Tibial nerve (tissue), 4 donors: ENCODE measurements at places on chromosomes 11 and 22.

DNA sequence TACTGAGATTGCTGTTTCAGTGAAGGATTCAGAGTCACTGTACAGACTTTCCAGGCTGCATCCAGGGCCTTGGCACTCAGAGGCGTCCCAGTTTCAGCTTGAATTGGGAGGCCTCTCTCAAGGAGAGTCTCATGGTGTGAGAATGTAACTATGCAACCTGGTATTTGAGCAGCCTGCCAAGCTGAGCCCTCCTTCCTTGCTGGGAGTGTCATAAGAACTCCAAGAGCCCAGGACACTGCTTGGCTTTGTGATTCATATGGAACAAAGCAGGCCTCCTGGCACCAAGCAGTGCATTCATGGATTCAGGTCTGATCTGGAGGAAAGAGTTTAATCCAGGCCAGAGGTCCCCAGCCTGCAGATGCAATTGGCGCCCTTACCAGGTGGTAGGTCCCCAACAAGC is 171.7 kb downstream of the DBX1 start:
- no peak for DNase-seq

DNA sequence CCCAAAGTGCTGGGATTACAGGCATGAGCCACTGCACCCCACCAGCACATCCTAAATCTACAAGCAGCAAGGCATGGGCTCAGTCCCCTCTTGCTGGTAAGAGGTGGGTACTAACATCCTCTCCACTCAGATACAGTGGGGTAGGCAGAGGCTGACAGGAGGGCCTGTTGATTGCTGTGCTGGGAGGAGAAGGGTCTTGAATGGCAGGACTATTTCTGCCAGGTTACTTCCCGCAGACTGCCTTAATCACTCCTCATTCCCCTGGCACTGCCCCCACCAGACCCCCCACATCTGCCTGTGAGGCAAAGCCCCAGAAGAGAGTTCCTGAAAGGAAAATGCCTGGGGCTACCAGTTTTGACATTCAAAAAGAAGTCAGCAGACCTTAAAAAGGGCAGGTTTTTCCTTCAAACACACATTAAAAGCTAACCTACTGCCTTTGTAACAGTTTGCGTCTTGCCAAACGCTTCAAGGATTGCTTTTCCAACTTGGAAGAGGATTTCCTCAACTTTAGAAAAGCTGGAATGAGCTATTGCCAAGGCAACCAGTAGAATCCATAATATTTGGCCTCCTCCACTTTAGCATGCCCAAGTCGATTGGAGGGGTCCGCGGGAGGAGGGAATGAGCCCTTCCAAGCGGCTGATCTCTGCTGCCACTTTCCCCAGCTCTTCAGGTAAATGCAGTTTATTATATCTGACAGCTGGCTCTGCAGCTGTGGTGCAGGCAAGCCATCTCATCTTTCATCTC is 62.0 kb downstream of the FDX1 start:
- DNase-seq: no peak

DNA sequence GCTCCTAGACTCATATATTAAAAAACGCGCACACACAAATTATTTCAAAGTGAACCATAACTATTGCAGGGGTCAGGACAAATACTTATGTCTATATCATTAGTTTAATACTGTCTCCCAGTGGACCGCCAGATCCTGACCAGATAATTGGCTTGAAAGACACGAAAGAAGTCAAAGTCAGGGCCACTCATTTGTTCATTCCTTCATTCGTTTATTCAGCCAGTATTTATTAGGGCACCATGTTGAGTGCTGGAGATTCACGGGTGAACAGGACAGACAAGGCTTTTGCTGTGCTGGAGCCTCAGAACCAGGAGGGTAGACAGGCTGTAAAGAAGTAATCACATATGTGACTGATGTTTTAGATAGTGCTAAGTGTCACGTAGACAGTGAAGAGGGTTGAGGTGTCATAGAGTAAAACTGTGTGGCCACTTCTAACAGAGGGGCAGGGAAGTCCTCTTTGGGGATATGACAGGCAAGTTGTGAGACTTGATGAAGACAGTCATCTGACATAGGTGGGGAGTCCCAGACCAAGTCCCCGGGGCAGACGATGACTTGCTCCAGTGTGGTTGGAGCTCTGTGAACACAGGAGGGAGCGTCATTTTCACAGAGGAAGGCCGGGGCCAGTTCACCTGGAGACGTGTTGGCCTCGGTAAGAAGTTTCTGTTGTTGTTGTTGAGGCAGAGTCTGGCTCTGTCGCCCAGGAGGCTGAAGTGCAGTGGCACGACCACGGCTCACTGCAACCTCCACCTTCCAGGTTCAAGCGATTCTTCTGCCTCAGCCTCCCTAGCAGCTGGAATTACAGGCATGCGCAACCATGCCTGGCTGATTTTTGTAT is 25.9 kb downstream of the RBX1 start:
- no peak for DNase-seq

DNA sequence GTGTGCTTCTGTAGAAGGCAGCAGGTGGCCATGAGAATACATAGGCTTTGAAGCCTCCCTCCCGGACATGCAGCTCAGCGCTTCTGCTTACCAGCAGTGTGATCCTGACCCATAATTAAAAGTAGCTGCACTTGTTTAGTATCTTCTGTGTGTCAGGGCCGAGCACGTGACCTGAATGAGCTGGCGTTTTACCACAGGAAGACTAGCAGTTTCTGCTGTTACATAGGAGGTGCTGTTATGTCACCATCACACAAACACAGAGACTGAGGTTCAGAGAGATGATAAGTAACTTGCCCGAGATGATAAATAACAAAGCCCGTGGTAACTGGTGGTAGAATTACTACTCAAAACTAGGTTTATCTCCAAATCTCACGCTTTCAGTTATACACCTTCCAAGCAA is 329.5 kb downstream of the OPCML start:
- DNase-seq: no peak

GRCh38 chr11:100545970-100546369 is 141.1 kb upstream of the ARHGAP42 start:
- DNase-seq: no peak

- no peak for DNase-seq
Observed at GRCh38 chr11:68651208-68651984, 32.9 kb upstream of the GAL start.

- DNase-seq: peak; percentile 69
Observed at GRCh38 chr11:118634431-118635236, 27.2 kb downstream of the PHLDB1 start.

- no peak for DNase-seq
Observed at GRCh38 chr11:110126936-110127335, 33.7 kb downstream of the ZC3H12C start.

DNA sequence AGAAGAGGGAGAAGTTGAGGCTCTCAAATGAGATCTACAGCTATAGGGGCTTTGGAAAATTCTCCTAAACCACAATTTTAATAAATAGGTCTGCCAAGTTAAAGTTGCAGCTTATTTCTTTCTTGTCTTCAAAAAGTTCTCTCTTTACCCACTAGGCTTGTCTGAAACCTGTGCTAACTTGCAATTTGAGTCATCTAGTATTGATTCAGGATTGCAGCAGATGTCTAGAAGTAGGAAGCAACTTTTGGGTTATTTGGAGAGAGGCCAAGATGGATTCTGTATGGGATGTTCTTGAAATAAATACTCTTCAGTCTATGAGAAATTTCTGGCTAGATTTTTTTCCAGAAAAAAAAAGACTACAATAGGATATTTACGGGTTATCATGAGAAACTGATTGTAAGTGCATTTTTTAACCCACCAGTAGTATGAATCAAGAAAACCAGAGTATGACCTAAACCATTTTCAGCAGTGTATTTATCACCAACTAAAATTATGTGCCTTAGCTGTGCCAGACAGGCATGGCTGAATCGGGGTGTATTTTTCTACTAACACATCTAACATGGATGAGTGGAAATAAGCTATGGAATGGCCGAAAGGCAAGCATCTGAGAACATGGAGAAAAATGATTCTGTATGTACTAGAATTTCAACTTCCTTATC is 4.9 kb upstream of the RAB38 start:
- DNase-seq: no peak

DNA sequence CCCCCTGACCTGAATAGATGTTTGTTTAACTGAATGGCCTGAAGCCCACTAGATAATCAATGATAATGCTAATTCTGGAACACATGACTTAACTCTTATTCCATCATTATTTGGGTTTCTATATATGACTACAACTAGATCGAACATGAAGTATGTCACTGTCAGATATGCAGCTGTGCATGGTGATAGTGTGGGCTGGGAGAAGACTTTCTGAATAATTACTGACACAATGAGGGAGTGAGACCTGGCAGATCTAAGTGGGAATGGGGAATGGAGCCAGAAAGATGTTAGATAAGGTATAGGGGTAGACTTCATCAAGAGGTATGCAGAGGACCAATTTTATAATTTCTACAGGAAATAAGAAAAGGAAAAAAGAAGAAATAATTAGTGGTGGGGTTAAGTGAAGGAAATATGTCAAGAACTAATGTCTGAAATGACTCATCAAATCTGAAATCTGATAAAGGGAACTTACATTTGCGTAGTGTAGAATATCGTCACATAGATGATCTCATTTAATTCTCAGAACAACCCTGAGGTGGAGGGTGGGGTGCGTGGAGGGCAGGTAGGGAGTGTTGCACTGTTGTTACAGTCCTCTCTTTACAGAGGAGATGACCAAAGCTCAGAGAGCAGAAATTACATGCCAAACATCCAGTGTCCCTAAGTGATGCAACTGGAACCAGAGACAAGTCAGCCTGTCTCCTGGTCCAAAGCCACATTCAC is 68.2 kb upstream of the EED start:
- DNase-seq: no peak

GRCh38 chr11:78080818-78081495 is 1.3 kb upstream of the NDUFC2 start:
- DNase-seq: no peak

DNA sequence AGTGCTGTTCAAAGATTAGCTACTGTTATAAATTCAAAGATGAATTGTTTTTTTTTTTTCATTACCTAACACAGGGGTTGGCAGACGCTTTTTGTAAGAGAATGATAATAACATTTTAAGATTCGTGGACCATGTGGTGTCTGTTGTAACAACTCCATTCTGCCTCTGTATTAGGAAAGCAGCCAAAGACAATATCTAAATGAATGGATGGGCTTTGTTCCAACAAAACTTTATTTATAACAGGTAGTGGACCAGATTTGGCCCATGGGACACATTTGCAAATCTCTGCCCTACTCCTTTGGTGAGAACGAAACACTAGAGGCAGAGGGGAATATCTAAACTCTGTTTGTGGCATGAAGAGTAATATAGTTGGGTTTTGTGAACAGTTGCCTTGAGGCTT is 83.6 kb upstream of the BLID start:
- DNase-seq: no peak

DNA sequence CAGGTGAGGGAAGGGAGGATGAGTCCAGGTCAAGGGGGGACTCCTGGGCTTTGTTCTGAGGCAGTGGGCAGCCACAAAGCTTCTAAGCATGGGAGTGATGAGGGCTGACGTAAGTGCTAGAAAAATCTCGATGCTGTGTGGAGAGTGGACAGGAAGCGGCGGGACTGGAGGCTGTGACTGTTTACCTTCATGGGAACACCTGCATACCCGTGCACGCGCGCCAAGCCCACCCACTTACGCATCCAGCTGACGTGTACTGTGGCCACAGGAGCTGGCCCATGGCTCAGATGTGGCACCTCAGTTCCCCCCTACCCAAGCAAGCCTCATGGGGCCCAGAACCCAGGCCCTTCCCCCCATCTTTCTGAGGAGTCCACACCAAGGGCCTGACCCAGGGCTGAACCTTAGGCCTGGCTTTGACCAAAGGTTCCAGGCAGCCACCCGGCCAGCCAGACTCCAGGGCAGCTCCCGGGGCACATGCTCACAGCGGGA is 14.0 kb downstream of the MYRF start:
- no peak for DNase-seq

- DNase-seq: no peak
Observed at GRCh38 chr11:114211444-114212121, 84.6 kb upstream of the NNMT start.

DNA sequence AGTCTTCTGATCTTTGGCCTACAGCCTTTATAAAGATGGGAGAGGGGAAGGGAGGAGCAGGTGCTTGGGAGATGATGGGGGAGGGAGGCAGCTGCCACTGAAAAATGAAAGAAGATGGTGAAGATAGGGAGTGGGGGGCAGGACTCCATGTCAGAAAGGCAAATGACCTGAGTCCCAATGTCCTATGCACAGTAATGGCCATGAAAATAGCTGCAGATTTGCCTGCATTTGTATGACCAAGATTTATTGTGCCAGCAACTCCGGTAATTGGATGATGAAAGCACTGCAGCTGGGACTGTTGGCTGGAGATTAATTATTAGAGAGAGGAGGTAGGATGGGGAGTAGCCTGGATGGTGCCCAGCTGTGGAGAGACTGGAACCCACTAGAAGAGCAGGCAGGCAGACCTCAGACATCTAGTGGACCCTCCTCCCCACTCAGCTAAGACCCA is 36.1 kb downstream of the NEU3 start:
- no peak for DNase-seq

DNA sequence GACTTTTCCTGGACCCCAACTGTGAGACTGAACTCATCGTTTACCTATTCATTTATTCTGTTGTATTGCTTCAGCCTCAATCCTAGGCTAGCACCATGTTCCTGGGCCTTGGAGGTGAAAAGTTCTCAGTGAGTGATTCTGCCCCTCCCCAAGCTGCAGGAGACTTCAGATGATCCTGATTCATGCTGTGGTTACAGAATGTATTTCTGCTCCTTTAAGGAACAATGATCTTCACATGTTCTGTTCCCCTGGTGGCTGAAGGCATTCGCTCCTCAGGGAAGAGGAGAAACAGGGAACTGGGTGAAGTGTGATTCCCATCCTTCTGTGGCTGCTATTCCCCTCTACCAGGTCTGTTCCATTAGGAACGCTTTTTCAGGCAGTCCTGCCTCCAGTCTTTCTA is 2.4 kb downstream of the OR52E1 start:
- no peak for DNase-seq

DNA sequence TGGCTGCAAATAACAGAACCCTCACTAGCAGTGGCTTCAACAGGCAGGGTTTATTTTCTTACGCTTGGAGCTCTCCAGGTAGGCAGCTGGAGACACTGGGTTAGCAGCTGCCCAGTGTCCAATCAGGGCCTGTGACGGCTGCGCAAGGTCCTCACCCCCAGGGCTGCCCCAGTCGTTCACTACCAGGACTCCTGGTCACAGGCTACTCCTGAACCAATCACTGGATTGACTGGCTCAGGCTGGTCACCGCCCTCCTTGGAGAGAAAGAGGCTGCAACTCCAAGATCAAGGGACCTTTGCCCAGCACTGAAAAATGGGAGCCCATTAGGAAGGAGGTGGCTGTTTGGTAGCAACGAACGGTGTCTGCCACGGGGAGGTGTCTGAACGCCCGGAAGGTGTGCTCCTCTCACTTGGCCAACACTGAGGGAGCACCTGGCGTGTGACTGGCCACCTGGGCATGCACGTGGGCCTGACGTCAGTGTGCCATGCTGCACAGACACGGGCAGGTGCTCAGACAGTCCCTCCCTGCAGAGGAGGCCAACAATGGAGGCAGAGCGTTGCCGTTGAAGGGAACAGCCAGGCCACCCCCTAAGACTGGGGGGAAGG is 5.1 kb downstream of the ARSA start:
- DNase-seq: no peak
